Naive thymus-derived CD4-positive, alpha-beta T cell (primary cell): ENCODE measurements at places on chromosomes 5 and 9.

- no peak for DNase-seq
These were observed 90.2 kb upstream of the FAM174A start for GRCh38 chr5:100444961-100445360.

DNA sequence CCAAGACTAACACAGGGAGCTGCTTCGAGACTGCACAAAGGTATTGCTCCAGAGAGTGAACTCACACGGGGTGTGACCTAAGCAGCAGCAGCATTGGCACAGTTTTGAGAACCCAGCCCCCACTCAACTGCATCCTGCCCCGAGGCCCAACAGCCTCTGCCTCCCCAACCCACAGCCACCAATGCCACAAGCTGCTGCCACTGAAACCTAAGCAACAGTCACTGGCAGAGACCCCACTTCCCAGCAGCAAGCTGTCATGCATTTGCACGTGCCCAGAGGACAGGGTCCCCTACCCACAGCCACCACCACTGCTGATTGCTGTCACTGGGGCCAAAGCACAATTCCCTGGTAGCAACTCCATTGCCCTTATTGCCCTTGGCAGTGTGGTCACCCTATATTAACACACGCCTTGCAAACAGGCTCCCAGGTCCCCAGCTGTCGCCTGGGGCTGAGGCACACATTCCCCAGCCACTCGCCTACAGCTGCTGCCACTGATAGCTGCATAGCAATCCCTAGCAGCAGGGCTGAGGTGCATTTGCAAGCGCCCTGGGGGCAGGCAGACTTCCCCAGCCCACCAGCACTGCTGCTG, 141.0 kb downstream of the AGTPBP1 start:
- no peak for DNase-seq

DNA sequence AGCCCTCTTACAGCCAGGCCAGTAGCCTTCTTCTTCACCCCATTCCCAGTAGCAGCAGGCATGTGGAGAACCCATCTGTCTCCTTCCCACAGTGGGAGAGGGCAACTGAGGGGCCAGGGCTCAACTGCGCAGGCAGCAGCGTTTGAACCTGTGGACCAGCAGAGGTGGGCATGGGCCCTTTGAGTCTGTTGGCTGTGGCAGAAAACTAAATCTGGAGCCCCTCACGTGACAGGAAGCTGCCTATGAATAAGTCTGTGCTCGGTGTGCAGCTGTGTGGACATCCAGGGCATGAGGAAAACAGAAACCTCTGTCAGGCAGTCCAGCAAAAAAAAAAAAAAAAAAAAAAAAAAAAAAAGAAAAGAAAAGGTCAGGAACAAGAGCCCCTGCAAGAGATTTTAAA, 189.2 kb upstream of the NR3C1 start:
- DNase-seq = no peak

- DNase-seq = peak; percentile 51
These were observed 72.8 kb downstream of the PSAT1 start for GRCh38 chr9:78369639-78370219.

GRCh38 chr5:43301653-43302091, 11.5 kb downstream of the HMGCS1 start:
- no peak for DNase-seq

- DNase-seq = peak; percentile 16
These were observed 43.4 kb upstream of the KIAA1958 start for GRCh38 chr9:112443200-112443599.

DNA sequence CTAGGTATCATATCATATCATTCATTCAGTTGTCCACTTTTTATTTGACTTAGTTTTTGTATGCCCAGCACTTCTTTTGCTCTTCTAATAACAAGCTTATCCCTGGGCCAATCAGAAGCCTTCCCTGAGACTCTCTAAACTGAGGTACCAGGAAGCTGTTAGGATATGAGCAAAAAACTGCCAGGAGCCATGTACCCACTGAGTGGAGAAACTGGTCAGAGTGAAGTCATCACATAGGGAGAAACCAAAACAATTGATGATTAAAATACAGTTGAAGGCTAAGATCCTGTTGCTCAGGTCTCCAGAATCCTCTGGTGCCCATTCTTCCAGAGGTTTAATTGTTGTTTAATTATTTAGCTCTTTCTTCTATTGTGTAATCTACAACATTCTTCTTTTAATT, 120.2 kb downstream of the KIAA0825 start:
- no peak for DNase-seq

DNA sequence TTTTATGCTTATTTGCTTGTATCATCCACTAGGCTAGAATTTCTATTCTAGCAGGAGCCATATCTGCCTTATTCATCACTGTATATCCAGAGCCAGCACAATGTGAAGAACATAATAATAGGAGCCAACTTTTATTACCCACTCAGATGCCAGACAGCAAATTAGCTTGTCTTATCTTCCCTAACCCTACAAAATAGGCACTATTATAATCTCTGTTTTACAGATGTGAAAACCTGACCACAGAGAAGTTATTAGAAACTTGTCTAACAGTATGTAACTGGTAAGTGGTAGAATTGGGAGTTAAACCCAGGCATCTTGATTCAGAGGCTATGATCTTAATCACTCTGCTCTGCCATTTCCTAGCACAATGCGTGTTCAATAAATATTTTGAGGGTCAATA, 579.5 kb downstream of the CAAP1 start:
- no peak for DNase-seq

GRCh38 chr9:112541685-112542084, 55.1 kb downstream of the KIAA1958 start:
- no peak for DNase-seq

- no peak for DNase-seq
These were observed 32.1 kb upstream of the SH3TC2 start for GRCh38 chr5:149094996-149095395.

- DNase-seq = no peak
These were observed 536.5 kb downstream of the CDK5RAP2 start for GRCh38 chr9:120043448-120043847.

- no peak for DNase-seq
These were observed 62.6 kb upstream of the SLC25A51 start for GRCh38 chr9:37966412-37967013.

DNA sequence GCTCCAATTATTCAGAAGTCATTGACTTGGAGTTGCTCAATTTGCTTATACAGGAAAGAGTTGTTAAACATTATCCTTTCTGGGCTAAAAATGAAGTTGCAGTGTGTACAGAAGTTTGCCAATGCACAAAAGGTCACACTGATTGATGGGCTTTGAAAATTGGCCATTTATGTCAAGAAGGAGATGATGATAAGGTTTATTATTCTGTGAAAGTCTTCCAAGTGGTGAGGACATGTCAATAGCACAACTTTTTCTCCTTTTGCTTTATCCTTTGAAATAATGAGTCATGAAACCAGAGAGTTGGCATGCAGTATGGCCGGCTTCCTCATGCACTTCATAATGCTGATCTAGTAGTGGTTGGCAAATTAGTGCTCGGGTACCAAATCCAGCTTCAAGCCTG, 848.5 kb upstream of the WWC1 start:
- DNase-seq = no peak

DNA sequence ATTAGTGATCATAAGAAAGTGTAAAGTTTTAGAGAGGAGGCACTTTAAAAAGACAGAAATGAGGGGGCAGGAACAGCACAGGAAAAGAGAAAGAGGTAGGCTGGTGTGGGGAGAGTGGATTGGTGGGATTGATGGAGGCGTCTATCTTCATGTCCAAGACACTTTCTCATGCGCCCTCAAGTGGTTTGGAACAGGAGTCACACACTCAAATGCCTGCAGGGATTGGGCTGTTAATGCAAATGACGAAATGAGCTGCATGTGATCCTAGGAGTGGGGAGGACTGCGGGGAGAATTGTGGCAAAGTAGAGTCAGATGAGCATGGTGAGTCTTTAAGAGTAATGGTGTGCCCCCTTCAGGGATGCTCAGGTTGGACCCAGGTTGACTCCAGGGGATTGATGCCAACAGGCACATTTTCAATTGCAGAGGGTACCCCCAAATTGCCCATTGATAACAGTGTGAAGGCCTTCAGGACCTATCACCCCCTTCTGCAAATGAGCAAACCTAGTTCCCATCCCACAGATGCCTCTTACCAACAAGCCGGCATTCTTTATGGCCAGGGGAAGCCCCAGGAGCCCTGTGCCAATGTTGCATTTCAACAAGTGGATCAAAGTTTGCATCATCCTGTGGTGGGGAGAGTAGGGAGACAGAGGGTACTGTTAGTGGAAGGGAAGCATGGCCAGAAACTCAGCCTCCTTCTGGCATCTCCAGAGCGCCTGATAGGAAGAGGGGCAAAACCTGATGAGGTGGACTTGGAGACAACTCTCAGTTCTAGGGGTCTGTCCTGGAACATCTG, 5.3 kb downstream of the SLC36A3 start:
- DNase-seq = no peak

GRCh38 chr5:52998552-52999313, 9.6 kb downstream of the ITGA2 start:
- DNase-seq = no peak

- no peak for DNase-seq
These were observed 36.0 kb upstream of the PITX1 start for GRCh38 chr5:135069895-135070657.

- DNase-seq = no peak
These were observed 61.7 kb downstream of the TRIO start for GRCh38 chr5:14204785-14205321.

- DNase-seq = no peak
These were observed 50.1 kb downstream of the OSTF1 start for GRCh38 chr9:75138260-75139040.

- DNase-seq = no peak
These were observed 65.6 kb upstream of the ZNF622 start for GRCh38 chr5:16531063-16531648.

DNA sequence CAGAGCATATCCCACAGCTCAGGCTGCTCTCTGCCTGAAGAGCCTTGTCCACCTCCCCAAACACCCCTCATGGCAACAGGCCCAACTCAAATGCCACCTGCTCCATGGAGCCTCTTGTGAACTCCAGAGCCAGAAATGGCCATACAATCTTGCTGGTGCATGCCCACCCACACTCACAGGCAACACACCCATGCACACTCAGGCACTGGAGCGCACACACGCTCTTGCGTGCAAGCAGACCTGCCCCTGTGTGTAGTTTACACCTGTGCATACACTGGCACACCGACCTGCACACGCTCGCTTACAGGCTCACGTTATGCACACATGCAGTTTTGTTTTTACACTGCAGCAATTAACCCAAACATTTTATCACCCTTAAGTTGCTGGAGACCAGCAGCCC, 40.0 kb downstream of the HRH2 start:
- no peak for DNase-seq

DNA sequence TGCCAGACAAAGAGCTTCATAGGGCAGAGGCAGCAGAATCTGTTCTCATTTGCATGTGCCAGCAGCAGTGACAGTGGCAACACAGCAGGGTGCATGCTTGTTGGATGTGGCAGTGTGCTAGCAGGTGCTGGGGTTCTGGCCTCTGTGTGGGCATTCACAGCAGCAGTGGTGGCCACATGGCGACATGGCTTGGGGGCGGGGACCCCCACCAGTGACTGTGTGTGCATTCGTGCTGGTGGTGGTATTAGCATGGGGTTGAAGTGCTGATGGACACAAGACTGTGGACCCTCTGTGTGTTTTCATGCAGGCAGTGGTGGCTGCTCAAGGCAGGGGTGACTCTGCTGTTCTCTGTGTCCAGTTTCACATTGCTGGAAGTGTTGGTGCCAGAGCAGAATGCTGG, 183.2 kb upstream of the PDE4D start:
- no peak for DNase-seq

DNA sequence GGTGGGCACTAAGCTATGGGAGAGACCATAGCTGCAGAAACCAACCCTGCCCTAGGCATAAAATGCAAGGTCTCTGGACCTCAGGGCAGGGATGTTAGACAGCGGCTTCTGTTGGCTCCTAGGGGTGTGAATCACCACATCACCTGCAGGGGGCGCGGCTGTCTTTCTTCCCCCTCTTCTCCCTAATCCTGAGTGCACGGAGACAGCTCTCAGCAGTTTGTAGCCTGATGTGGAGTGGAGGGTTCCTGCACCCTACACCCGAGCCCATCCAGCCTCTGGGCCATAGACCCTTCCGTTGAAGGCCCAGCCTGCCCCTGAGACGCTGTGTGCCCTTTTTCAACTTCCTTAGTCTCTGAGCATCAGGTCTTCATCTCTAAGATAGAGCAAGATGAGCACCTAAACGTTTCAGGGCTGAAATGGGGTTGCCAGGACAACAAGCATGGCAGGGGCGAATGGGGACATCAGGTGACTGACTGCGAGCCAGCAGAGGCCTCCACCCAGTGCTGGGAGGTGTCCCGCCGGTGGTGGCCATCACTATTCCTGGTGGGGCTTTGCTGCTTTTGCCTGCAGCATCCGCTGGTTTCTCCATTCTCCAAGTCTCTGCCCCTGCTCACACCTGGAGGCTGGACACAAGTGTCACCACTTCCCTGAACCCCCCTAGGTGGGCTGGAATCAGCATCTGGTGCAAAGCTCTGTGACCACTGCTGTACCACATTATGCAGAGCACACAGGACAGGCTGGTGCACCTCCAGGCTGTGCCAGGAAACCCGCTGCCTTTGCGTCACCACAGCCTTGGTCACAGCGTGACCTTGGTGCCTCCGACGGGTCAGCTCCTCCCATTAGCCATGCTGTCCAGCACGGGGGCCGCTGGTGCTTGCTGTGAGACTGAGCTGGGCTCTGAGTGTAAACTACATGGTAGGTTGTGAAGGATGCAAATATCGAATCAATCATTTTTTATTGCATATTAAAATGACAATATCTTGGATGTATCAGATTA, 2.5 kb upstream of the SEC16A start:
- DNase-seq = peak; percentile 81

DNA sequence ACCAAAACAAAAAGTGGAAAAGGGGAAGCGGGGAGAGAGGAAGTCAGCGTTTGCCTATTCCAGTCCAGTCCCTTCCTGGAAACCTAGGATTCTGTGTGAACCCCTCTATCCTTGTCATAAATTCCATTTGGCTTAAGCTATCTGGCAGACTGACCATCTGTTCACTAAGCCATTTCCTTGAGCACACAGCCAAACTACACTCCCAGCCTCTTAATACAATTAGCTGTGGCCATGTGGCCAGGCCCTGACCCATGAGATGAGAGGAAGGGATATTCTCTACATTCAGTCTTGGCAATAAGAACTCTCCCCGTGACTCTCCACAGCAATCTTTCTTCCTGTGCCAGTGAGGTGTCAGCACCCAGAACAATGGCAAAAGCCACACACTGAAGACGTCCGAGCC, 424.8 kb downstream of the TLE1 start:
- DNase-seq = no peak

- no peak for DNase-seq
These were observed 11.3 kb upstream of the LOX start for GRCh38 chr5:122089096-122090013.

DNA sequence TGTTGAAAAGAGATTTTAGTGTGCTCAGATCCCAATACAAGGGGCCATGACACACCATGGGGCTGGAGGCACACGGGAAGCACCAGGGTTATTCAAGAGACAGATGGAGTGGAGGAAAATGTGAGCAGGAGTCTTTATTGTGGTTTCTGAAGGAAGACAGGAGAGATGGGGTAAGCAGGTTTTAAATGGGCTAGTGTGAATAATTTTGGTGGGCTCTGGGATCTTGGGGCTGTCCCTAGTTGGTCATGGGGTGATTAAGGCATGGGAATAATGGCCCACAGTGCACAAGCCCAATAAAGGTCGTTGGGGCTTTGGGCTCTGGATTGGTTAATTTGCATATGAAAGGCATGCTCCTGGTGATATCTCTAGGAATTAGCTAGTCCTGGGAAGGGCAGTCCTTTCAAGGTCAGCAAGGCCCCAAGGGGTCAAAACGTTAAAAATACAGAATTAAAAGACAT, 3.6 kb upstream of the SCGB3A2 start:
- DNase-seq = no peak
